Activated CD8-positive, alpha-beta T cell treated with anti-CD3 and anti-CD28 coated beads, Interleukin-2, amount 10 ng/mL, durations not matched to agents 7 days and 5 days (primary cell): ENCODE measurements at places on chromosomes 5 and 9.

- DNase-seq, result no peak
Measured at GRCh38 chr9:114304416-114305188, 18.3 kb upstream of the ORM1 start.

GRCh38 chr9:107637421-107638420 lies 148.2 kb upstream of the KLF4 start:
- no peak for DNase-seq

DNA sequence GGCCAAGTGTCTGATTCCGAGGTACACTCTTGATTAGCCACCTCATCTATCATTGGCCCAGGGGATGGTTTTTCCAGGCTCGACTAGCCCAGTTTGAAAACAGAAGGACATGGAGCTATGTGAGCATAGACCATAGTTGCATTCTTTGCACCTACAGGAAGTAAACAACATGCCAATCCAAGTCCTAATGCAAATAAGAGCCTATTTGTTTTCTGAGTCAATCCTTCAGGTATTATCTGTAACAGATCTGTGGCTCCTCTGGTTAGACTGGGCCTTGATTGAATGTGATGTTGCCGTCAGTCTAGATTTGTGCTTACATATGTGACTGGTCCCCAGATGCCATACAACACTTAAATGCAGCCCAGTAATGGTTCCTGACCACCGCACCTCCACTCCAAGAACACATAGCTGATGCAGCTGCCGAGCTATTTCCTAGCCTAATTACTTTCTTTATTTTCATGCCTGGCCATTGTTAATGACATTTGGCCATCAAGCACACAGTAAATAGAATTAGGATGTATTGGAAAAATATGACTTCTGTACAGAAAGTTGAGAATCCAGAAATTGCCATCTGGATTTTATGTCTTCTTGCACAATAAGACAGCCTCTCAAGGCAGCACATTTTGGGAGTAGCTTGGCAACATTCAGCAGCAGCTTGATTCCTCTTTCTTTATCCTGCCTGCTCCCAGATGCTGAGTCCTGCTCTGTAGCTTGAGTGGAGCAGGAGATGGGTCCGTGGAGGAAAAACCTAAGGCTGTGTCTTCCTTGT lies 29.5 kb upstream of the ARHGAP26 start:
- DNase-seq, result no peak

DNA sequence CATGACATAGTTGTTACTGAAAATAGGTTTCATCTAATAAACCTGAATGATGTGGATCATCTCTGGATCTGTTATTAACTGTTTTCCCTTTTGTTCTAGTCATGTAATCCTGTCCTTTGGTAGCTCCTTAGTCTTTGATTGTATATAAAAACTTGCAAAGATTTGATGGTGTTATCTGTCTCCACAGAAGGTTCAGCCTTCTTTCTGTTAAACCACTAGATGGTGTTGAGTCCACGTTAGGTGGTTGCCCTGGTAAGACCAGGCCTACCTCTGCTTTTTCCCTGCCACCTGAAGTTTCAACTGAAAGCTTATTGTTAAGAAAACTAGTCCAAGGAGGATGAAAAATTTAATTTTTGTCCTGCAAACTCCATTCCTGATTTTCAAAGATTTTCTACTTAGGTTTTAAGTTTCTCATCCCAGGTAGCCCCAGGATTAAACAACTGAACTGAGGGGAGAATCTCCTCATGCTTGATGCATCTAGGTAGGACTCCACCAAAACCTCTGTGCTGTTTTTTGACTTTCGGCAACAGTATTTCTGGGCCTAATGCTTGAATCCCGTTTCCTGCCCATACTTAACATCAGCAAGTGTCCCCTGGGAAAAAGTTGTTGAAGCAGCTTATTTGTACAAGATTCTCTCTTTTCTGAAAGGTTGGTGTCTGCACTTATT lies 68.5 kb downstream of the RICTOR start:
- DNase-seq, result no peak

GRCh38 chr9:87557996-87558395 lies 60.3 kb downstream of the DAPK1 start:
- DNase-seq, result no peak

DNA sequence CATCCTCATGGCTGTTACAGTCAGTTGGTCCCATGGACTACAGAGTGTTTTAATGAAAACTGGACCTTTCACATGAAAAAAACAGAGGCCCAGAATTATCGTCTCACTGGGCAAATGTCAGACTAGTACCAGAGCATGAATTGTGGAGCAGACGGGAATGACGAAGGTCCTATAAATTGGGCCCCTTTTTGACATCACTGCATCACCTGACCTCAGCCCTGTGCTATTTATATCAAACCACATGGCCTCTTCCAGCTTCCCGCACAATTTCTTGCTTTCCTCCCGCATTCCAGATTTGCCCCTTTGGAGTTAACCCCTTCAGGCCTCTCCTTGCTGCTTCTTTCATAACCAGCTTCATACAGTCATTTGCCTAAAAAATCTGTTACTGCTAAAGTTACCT lies 301.7 kb downstream of the ATPSCKMT start:
- no peak for DNase-seq

- DNase-seq, result no peak
Measured at GRCh38 chr5:144547098-144547499, 376.4 kb downstream of the KCTD16 start.

GRCh38 chr5:9059920-9060691 lies 485.8 kb downstream of the SEMA5A start:
- DNase-seq, result no peak

- DNase-seq, result no peak
Measured at GRCh38 chr5:132300577-132301343, 6.6 kb downstream of the SLC22A4 start.

DNA sequence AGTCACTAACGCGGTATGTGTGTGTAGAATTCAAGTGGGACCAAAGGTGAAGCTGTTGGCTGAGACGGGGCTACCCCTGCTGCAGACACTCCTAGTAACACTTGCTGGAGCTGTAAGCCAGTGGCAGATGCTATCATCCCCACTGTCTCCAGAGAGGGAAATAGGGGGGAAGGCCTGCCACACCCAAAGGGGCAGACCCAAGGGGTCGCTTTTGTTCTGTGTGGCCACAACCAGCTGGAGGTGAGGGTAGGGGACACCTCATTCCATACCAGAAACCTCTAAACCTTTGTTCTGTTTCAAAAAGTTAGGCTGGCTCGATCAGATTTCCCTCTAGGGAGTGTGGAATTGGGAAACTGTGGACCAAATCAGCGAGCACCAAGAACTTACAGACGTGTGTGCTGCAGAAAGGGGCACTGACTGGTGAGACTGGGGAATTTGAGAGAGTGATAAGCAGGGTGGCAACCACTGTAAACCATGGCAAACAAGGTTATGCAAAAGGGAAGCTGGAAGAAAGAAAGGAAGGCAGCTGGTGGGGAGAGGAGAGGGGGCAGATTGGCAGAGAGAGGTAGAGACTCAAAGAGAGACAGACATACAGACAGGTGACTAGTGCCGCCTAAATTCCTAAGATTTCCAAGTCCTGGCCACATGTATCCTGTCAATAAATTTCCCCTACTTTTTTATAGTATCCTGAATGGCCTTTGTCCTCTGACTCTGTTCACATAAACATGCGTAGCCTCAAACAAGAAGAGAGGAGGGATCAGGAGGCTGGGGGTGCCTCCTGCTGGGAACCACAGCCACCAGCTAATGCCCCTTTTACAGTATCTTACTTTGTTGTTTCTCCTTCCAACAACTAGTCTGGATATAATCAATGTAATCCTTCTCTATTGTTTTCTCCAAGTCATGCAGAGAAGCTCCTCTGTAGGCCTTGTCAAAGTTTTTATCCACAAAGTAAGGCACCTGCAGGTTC lies 15.6 kb upstream of the SPATA24 start:
- no peak for DNase-seq

GRCh38 chr5:168881427-168882149 lies 302.4 kb upstream of the PANK3 start:
- no peak for DNase-seq

GRCh38 chr5:143191720-143192119 lies 211.8 kb downstream of the NR3C1 start:
- no peak for DNase-seq

DNA sequence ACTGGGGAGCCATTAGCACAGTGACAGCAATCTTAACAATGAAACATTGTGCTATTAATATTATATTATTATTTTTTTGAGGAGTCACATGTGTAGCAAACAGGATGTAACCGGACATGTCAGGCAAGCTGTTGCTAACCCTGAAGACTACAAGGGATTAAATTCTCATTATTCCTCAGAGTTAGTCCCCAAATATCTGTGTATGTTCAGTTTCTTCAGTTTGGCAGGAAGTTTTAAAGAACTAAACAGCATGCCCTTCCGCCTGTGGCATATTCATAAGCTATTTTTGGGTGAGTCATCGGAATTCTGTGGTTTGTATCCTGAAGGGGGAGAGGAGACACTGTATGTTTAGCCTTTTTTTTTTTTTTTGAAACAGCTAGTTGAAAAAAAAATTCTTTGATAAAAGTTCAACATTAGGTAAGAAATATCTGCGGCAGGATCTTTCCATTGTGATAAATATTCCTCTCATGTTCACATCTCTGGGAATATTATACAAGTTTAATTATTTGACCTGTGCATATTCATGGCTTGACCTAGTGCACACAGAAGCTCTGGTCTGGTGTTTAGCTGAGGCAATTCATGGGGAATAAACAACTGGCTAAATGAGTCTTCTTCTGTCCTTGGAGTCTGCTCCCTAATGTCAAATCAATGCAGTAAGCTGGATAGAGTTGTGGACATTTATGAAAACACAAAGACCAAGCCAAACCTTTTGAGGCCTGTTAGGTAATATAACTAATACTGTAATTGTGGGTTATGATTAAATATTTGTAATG lies 202.7 kb upstream of the CDKN2B start:
- no peak for DNase-seq

- peak; percentile 76 for DNase-seq
Measured at GRCh38 chr9:133532937-133533668, 1.4 kb upstream of the ADAMTSL2 start.

DNA sequence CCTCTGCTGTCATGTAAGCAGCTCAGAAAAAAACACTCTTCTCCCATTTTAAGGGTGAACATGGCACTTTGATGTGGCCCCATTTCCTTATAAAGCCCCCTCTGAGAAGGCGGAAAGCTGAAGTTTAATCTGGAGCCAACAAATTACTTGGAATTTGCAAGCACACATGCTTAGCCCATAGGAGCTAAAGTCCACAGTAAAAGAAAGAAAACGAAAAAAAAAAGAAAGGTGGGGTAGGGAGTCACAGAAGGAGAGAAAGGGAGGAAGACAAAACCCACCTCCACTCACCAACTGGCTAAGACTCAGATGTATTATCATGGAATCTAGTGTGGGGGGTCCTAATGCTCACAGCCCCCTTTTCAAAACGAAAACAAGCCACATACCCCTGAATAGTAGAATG lies 30.4 kb downstream of the PRRX2 start:
- DNase-seq, result no peak

- DNase-seq, result no peak
Measured at GRCh38 chr5:145118127-145118526, 717.0 kb downstream of the PRELID2 start.

- no peak for DNase-seq
Measured at GRCh38 chr5:11854936-11855335, 49.3 kb downstream of the CTNND2 start.
